ENCODE measurements at places on chromosomes 7 and 10. TPM values are rescaled to one million over a fixed set of nuclear protein-coding genes. Genes with fewer than 3 reads are reported as not detected.

DNA sequence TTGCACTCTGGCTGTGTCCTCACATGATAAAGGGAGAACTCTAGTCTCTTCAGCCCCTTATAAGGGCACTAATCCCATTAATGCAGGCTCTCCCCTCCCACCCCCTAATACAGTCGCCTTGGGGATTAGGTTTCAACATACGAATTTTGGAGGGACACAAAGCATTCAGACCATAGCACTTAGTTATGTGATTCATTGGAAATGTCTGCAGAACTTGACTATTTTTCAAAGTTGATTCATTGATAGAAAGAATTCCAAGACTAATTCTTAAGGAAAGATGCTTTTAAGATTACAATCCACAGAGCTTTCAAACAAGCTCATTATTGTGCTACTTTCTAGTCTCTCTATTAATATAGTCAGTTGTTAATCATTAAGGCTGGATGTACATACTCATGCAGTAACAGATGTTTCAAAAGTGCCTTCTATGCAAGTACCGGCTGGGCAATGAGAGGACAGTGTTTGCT is 85.3 kb upstream of the RPA3 start:
- no peak for DNase-seq
- no peak overlapping the region for H3K27ac ChIP-seq
- no peaks in the 10 kb centered on the region for H3K4me1 ChIP-seq
- peaks cover 2% of the 10 kb centered on the region for H3K36me3 ChIP-seq

GRCh38 chr10:28880683-28880950 is 203.3 kb downstream of the BAMBI start:
- no peaks in the 10 kb centered on the region for H3K36me3 ChIP-seq
- no peak overlapping the region for H3K4me3 ChIP-seq
- H3K4me1 ChIP-seq: no peaks in the 10 kb centered on the region

GRCh38 chr10:80165173-80165572 is 32.6 kb downstream of the PLAC9 start:
- DNase-seq: no peak
- no peak overlapping the region for H3K4me3 ChIP-seq
- H3K27ac ChIP-seq: no peak overlapping the region
- peaks cover 56% of the 10 kb centered on the region for H3K36me3 ChIP-seq
- H3K4me1 ChIP-seq: peaks cover 4% of the 10 kb centered on the region

The OR6V1 gene
- total RNA-seq: not detected

DNA sequence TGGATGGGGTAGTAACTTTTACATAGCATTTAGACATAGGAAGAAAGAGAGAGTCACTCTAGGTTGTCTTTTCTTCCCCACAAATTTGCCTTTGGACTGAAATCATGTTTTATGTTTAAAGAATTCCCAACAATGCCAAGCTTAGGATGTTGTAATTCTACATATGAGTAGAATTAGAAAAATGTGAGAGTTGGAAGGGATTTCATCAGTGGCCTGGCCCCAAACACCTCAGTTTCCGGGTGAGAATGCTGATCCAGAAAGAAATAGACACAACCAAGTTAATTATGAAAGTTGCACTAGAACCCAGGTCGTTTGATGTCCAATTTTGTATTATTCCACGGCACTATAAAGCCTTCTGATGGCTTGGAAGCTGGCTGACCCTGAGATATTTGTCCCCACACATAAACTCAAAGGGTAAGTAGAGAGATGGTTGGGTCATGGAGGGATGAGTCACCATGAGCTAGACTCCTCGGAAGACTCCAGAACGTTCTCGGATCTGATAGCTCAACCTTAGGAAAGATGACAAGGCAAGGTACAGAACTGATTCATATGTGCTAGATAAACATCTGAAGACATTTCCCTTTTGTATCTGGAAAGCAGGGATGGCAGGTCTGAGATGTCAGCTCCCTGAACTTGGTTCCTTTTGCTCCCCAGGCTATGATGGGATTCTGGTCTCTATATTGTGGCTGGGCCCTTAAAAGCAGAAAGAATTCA is 48.8 kb upstream of the SLC35B4 start:
- H3K27ac ChIP-seq: no peak overlapping the region
- no peak overlapping the region for H3K4me3 ChIP-seq
- no peak for DNase-seq
- H3K27me3 ChIP-seq: peaks cover 16% of the 10 kb centered on the region

DNA sequence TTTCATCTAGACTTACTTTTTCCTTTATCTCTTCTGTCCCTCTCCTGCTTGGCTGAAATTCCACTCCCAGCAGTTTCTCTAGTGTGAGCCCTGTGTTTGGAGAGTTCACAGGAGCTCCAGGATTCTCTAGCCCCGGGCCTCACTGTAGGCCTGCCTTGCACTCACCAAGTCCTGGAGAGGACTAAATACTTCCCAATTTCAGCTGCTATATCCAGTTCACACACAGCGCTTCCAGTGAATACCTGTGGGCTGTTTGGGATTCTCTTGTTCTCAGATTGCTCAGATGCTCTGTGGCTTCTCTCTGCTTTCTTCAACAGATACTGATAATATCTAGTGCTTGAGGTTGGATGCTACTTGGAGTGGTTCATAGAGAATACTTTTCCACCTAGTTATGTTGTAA is 46.0 kb downstream of the MINPP1 start:
- peaks cover 16% of the 10 kb centered on the region for H3K36me3 ChIP-seq
- no peak overlapping the region for H3K27ac ChIP-seq
- DNase-seq: no peak
- H3K4me3 ChIP-seq: no peak overlapping the region

DNA sequence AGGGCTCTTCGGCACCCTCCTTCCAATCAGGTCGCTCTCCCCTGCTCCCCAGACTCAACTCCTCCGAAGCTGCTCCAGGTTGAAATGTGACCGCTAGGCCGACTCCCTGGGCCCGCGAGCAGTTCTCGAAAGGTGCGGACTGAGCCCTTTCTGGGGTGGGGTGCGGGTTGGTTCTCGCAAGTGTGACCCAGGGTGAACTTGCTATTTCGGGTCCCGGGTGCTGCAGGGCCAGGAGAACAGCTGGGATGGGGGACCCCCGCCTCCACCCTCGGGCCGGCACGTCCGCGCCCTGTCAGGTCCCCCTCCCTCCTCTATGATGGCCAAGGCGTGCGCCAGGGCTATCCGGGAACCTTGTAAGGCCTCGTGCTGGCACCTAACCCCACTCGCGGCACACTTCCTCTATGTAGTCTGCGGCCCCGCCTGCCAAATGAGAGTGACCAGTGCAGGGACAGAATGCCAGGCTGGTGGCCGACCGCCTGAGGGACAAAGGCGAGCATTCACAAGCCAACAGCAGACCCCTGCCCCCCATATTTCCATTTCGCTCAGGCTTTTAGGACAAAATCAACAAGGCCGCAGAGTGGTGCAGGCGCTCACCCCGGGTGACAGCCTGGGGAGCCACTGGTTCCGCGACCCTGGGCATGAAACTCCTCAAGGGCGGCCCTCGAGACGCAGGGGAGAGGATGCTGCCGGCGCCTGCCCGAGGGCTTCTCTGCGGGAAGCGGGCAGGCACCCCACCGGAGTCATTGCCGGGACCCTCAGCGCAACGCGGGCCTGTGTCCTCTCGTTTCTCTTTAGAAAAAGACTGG is 13.7 kb upstream of the HOXA13 start:
- no peaks in the 10 kb centered on the region for H3K36me3 ChIP-seq
- no peak for DNase-seq
- no peaks in the 10 kb centered on the region for H3K4me1 ChIP-seq
- H3K27me3 ChIP-seq: peaks cover 81% of the 10 kb centered on the region
- H3K4me3 ChIP-seq: no peak overlapping the region

The CCDC7 gene
- total RNA-seq: 15.2 TPM

The RAB19 gene
- 4.8 TPM for total RNA-seq

DNA sequence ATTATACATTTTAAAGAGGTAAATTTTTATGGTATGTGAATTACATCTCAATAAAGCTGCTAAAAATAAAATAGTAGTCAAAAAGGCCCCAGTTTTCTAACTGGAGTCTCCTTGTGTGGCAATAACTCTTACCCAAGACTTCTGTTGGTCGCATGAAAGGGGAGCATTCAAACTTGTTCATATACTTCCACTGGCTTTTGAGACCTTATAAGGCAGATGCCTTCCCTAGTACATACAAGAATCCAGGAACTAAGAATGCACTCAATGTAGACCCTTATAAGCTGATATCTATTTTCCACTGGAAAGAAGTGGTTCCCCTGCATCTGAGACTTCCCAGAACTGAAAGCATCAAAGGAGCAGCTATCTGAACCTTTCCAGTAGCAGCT is 13.0 kb downstream of the BCAP29 start:
- no peaks in the 10 kb centered on the region for H3K4me1 ChIP-seq
- no peak for DNase-seq
- no peak overlapping the region for H3K27ac ChIP-seq
- H3K36me3 ChIP-seq: peaks cover 39% of the 10 kb centered on the region

DNA sequence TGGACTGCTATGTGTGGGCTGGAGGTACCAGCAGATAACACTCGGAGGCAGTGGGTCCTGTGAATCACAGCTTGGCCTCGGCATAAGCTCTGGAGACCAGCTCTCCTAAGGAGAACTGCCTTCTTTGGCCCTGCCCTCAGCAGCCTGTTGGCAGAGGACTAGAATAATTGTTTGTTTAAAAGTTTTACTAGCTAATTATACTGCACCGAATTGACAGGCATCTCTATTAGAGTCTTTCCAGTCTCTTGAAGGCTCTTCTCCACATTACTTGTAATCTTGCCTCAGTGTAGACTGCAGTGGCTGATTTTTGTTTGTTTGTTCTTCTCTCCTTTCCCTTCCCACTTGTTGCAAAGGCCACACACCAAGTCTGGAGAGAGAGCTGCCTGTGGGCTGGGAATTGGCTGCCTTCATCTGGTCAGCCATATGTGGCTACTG is 183.2 kb downstream of the AUTS2 start:
- H3K27ac ChIP-seq: no peak overlapping the region
- no peak overlapping the region for H3K4me3 ChIP-seq
- no peak for DNase-seq
- H3K36me3 ChIP-seq: no peaks in the 10 kb centered on the region
- H3K4me1 ChIP-seq: no peaks in the 10 kb centered on the region
- H3K27me3 ChIP-seq: no peaks in the 10 kb centered on the region

DNA sequence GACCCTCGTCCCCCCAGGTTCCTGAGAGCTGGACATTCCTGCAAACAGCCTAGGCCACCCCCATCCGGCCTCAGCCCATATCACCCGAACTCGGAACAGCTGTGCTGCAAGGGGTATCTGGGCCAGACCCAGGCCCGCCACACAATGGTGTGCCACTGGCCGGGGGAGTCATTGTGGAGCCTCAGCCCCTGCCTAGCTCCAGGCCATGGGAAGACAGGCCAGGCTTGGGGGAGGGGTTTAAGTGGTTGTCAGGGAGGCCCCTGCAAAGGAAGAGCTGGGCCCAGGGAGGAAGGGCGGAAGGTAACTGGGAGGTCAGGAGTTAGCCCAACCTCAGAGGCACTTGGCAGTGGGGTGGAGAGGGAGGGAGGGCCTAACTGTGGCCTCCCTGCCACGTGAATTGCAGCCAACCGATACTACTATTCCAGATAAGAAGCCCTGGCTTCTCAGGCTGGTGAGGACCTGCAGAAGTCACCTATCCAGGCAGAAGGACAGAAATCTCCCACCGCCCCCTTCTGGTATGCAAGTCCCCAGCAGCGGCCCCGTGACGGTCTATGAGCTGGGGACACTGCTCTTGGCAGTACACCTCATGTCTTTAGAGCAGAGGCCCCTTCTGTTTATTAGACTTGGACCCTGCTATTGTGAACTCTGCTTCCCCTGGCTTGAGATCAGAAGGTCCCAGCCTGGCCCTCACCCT is 26.8 kb downstream of the VSIR start:
- H3K4me3 ChIP-seq: no peak overlapping the region
- no peak for DNase-seq
- H3K27ac ChIP-seq: peak overlapping the region; percentile 95
- H3K4me1 ChIP-seq: peaks cover 97% of the 10 kb centered on the region
- H3K36me3 ChIP-seq: peaks cover 35% of the 10 kb centered on the region
- no peaks in the 10 kb centered on the region for H3K27me3 ChIP-seq

DNA sequence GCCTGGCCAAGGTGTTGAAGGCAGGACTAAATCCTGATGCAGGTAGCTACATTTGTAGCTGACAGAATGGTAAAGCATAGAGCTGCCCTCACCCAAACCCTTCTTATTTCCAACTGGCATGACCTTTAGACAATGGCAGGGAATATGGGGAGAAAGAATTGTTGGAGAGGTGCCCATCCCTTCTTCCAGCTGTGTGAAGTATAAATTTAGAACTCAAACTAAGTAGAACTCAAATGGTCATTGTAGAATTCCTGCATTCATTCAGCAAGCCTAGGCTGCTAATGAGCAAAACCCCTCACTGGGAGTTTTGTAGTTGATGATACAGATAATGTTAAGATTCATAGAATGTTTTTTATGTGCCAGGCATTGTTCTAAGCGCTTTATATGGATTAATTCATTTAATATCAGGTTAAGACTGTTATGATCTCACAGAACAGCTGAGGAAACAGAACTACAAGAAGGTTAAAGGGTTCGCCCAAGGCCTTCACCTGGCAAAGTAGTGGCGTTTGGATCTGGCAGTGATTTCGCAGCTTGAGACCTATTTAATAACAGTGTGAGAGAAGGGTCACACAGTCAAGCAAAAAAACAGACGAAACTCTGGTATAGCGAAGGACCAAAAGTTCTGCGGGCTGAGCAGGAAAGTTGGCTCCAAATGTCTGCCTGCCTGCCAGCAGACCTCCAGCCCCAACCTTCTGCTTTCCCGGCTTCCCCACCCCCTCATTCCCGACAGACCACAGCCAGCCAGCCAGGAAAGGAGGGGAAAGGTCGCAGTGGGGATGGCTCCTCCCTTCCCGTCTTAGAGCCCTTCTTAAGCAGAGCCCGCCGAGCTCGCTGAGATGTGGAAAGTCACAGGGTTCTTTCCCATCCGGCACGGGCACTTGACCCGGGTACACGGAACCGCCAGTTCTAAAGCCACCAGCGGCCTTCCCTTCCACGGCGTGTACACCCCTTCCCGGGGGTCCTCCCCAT is 1.6 kb upstream of the HILPDA start:
- peaks cover 19% of the 10 kb centered on the region for H3K36me3 ChIP-seq
- H3K27ac ChIP-seq: no peak overlapping the region
- H3K27me3 ChIP-seq: peaks cover 23% of the 10 kb centered on the region
- H3K4me1 ChIP-seq: peaks cover 50% of the 10 kb centered on the region
- DNase-seq: no peak
- peak overlapping the region; percentile 25 for H3K4me3 ChIP-seq

- no peaks in the 10 kb centered on the region for H3K4me1 ChIP-seq
- no peaks in the 10 kb centered on the region for H3K36me3 ChIP-seq
- no peak overlapping the region for H3K4me3 ChIP-seq
- DNase-seq: no peak
Measured at GRCh38 chr7:38656968-38657367, 25.8 kb upstream of the AMPH start.
